HEK293T (cell line): ENCODE measurements at places on chromosomes 6 and 20.

GRCh38 chr20:19522071-19522801, 235.8 kb upstream of the RIN2 start:
- DNase-seq, result no peak

- DNase-seq, result no peak
Observed at GRCh38 chr20:10423735-10424134, 10.3 kb downstream of the MKKS start.

GRCh38 chr6:147023581-147023980, 180.6 kb upstream of the STXBP5 start:
- no peak for DNase-seq

DNA sequence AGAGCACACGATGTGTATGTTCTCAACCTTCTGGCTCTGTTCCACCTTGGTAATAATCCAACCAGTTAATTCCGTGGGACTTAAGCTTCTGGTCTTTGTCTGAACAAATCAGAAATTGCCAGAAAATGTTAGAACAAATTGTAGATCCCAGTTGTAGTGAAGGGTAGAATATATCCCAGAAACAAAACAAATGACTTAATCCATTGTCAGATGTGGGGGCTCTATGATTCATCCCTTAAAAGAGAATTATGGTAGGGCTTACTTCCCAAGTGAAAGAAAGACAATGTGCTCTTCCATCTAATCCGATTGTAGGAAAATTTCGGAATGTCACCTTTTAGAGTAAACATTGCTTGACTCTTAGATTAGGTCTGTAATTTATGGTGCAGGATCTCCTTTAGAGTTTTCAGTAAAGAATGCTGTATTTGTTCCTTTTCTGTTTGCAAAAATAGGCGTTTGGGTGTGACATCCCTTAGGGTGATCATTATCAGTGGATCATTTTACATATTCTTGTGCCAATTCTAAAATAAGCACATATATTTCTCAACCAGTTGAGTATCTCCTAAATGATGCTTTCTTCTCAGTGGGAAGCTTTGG, 234.5 kb upstream of the ZNF217 start:
- DNase-seq, result no peak

DNA sequence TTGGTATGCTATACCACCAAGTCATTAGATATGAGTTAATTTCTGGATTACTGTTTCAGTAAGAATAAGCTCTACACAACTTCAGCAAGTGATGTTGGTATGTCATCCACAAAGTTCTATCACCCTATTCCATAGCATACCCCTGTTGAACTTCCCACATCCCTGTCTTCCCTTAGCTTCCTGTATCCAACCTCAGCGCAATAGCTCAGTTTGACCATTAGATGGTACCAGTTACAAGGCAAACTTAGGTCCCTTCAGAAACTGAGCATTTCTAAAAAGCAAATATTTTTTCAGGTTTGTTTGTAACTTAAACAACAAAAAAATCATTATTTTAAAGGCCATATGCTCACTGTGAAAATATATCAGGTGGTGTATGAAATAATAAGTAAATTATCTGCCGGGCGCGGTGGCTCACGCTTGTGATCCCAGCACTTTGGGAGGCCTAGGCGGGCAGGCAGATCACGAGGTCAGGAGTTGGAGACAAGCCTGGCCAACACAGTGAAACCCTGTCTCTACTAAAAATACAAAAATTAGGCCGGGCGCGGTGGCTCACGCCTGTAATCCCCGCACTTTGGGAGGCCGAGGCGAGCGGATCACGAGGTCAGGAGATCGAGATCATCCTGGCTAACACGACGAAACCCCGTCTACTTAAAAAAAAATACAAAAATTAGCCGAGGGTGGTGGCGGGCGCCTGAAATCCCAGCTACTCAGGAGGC, 8.8 kb upstream of the MOG start:
- DNase-seq, result no peak

GRCh38 chr6:55388211-55388610, 60.9 kb downstream of the GFRAL start:
- no peak for DNase-seq
